ENCODE measurements at places on chromosomes 3 and 15. TPM values are rescaled to one million over a fixed set of nuclear protein-coding genes. Genes with fewer than 3 reads are reported as not detected.
A peak's percentile ranks its signal among the peaks of the same experiment; 100 is the strongest.

Gene SEC22A
- total RNA-seq, result 13.3 TPM

Gene RTP2
- not detected for total RNA-seq

GRCh38 chr15:71124937-71125790 is 9.9 kb downstream of the THSD4 start:
- no peak overlapping the region for H3K27ac ChIP-seq
- H3K27me3 ChIP-seq, result peaks cover 6% of the 10 kb centered on the region
- no peaks in the 10 kb centered on the region for H3K4me1 ChIP-seq
- no peaks in the 10 kb centered on the region for H3K36me3 ChIP-seq

Gene ATP13A4
- 4.0 TPM for total RNA-seq

DNA sequence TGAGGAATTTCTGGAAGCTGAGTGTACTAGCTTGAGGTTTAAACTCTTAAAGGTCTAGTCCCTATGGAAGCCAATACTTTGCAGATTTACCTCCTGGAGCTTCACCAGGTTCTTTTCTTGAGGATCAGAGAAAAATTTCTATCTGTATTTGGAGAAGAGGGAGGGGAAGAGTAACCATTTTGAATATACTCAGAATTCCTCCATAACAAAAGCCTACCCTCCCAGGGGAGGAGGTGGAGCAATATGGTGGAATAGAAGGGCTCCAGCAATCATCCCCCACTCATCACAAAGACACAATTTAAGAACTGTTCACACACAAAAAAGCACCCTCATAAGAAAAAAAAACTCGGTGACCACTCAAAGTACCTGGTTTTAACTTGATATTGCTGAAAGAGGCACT is 36.0 kb upstream of the PEX5L start:
- H3K4me1 ChIP-seq, result peaks cover 1% of the 10 kb centered on the region
- DNase-seq, result no peak
- H3K27me3 ChIP-seq, result peaks cover 2% of the 10 kb centered on the region
- no peak overlapping the region for H3K4me3 ChIP-seq
- H3K27ac ChIP-seq, result no peak overlapping the region
- no peaks in the 10 kb centered on the region for H3K36me3 ChIP-seq

Gene ICE2
- total RNA-seq, result 65.1 TPM

DNA sequence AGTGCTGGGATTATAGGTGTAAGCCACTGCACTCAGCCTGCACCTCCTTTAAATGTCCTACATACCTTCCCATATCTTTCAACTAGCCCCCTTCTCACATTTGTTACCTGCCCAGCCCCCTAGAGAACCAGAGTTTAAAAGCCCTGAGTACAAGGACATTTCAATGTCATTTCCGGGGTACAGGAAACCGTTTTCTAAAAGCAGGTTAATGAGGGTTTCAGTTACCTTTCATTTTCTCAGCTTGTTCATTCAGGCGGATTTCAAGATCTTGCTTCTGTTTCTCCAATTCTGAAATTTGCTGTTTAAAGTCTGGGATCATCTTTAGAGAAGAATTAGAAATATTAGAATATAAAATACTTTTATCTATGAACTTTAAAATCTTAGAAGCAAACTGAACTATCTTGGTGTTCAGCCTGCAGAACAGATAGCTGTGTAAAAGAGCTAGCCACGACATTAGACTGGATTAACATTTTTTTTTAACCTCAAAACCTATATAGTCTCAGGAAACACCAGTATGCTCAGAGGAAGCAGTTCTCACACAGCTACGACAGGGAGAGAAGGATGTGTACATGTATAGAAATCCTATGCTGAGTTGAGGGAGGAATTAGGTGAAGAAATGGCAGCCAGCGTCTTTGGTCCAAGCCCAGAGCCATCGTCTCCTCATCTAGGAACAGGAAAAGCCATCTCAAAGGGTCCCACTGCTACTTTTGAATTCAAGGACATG is 29.9 kb upstream of the GNB5 start:
- H3K4me1 ChIP-seq, result peaks cover 21% of the 10 kb centered on the region
- DNase-seq, result no peak
- no peaks in the 10 kb centered on the region for H3K27me3 ChIP-seq
- H3K4me3 ChIP-seq, result peak overlapping the region; percentile 83
- H3K36me3 ChIP-seq, result peaks cover 1% of the 10 kb centered on the region

DNA sequence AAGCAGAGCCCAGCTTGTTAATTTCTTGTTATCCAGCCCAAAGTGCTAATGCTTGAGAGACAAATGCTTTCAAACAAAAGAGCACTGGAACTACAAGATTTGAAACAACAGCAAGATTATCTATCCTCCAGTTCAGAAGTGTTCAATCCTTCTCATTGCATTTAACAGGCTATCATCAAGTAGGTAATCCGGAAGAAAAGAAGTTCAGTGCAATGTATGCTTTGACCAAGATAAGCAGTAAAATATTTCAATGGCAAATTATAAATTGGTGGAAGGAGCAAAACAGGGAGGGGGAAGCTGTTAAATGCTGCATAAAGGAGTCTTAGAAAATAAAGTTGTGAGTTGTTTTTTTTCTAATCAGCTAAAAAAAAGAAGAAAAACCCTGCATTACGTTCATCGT is 8.8 kb downstream of the LRIG1 start:
- DNase-seq, result no peak
- no peak overlapping the region for H3K27ac ChIP-seq
- peaks cover 71% of the 10 kb centered on the region for H3K4me1 ChIP-seq
- no peak overlapping the region for H3K4me3 ChIP-seq
- peaks cover 6% of the 10 kb centered on the region for H3K27me3 ChIP-seq

Gene RTP1
- total RNA-seq, result not detected

- no peaks in the 10 kb centered on the region for H3K36me3 ChIP-seq
- H3K27me3 ChIP-seq, result no peaks in the 10 kb centered on the region
- DNase-seq, result no peak
- no peaks in the 10 kb centered on the region for H3K4me1 ChIP-seq
- no peak overlapping the region for H3K4me3 ChIP-seq
Measured at GRCh38 chr3:359672-360071, 163.1 kb downstream of the CHL1 start.

DNA sequence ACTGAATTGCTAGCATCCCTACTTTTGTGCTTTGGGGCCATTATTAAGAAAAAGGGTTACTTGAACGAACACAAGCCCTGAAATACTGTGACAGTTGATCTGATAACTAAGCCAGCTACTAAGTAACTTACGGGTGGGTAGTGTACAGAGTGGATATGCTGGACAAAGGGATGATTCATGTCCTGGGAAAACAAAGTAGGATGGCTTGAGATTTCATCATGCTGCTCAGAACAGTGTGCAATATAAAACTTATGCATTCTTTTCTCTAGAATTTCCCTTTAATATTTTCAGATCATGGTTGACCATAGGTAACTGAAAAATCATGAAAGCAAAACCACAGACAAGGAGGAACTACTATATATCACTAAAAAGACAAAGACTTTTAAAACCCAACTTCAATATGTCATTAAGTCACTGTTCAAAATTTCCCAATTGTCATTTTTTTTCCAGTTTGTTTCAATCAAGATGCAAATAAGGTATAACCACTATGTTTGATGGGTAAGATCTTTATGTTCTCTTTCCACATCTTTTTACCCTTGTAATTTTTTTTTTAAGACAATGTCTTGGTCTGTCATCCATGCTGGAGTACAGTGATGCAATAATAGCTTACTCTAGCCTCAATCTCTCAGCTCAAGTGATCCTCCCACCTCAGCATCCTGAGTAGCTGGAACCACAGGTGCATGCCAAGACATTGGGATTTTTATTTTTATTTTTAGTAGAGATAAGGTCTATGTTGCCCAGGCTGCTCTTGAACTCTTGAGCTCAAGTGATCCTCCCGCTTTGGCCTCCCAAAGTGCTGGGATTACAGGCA is 67.7 kb downstream of the IFT80 start:
- no peaks in the 10 kb centered on the region for H3K4me1 ChIP-seq
- no peaks in the 10 kb centered on the region for H3K27me3 ChIP-seq
- no peak overlapping the region for H3K4me3 ChIP-seq
- H3K27ac ChIP-seq, result no peak overlapping the region
- H3K36me3 ChIP-seq, result peaks cover 3% of the 10 kb centered on the region

DNA sequence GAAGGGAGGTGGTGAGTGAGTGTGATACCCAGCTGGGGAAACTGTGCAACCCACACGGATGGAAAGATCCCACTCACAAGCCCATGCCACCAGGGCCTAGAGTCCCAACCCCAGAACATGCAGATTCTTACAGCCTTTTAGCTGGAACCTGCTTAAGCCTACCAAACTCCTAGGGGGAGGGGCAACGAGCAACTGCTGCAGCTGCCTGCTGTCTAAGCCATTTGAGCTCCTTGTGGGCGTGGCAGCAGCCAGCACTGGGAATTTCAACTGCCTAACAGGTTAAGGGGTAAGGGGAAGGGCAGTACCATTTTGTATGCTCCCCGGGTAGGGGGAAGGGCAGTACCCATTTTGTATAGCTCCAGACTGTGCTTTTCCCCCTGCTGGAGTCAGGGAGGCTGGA is 673.2 kb upstream of the BCHE start:
- H3K27me3 ChIP-seq, result no peaks in the 10 kb centered on the region
- H3K36me3 ChIP-seq, result no peaks in the 10 kb centered on the region
- DNase-seq, result no peak
- no peak overlapping the region for H3K27ac ChIP-seq
- no peaks in the 10 kb centered on the region for H3K4me1 ChIP-seq
- H3K4me3 ChIP-seq, result no peak overlapping the region

Gene RMDN3
- 36.4 TPM for total RNA-seq

- no peaks in the 10 kb centered on the region for H3K4me1 ChIP-seq
- H3K27ac ChIP-seq, result no peak overlapping the region
- no peaks in the 10 kb centered on the region for H3K36me3 ChIP-seq
- DNase-seq, result no peak
Measured at GRCh38 chr15:45842151-45842550, 207.3 kb downstream of the SQOR start.

- H3K4me3 ChIP-seq, result no peak overlapping the region
- no peak overlapping the region for H3K27ac ChIP-seq
- DNase-seq, result no peak
- no peaks in the 10 kb centered on the region for H3K4me1 ChIP-seq
- no peaks in the 10 kb centered on the region for H3K36me3 ChIP-seq
Measured at GRCh38 chr15:84391191-84391590, 155.6 kb downstream of the GOLGA6L4 start.

Gene CHRNA3
- not detected for total RNA-seq

- H3K27me3 ChIP-seq, result no peaks in the 10 kb centered on the region
- H3K36me3 ChIP-seq, result no peaks in the 10 kb centered on the region
- H3K4me3 ChIP-seq, result no peak overlapping the region
- no peak for DNase-seq
- H3K4me1 ChIP-seq, result peaks cover 6% of the 10 kb centered on the region
Measured at GRCh38 chr3:108008106-108008505, 82.7 kb downstream of the CD47 start.

- peak overlapping the region; percentile 74 for H3K4me3 ChIP-seq
- peaks cover 15% of the 10 kb centered on the region for H3K36me3 ChIP-seq
- peak overlapping the region; percentile 67 for H3K27ac ChIP-seq
- H3K27me3 ChIP-seq, result no peaks in the 10 kb centered on the region
- peaks cover 35% of the 10 kb centered on the region for H3K4me1 ChIP-seq
Measured at GRCh38 chr3:188358787-188359493, 205.0 kb downstream of the LPP start.

DNA sequence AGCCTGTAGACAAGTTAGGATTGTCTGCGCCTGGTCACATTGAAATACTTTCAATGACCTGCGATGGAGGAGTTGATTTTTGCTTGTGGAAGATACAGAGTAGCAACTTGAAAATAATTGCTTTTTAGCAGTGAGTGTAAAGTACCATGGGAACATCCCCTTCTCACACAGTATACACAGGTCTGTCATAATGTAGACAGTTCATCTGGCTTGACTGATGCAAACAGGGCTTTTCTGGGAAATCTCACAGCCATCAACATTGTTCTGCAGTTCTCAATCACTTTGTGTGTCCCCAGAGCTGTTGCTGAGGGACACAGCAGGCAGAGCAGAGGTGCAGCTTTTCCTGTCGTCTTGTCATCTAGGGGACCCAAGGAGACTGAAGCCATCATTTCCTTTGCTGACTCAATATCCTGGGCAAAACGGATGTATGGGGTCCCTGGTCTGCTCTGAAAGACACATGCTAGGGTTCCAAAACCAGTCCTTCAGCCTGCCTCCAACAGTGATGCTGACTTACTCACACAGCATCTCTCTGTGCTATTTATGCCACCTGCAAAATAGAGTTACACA is 5.3 kb upstream of the REC114 start:
- H3K4me3 ChIP-seq, result no peak overlapping the region
- DNase-seq, result no peak
- H3K4me1 ChIP-seq, result peaks cover 6% of the 10 kb centered on the region
- peaks cover 31% of the 10 kb centered on the region for H3K27me3 ChIP-seq
- H3K27ac ChIP-seq, result no peak overlapping the region
- H3K36me3 ChIP-seq, result no peaks in the 10 kb centered on the region

Gene GREM1
- total RNA-seq, result not detected

GRCh38 chr3:77234004-77234403 is 194.1 kb downstream of the ROBO2 start:
- no peaks in the 10 kb centered on the region for H3K27me3 ChIP-seq
- no peak for DNase-seq
- H3K36me3 ChIP-seq, result no peaks in the 10 kb centered on the region
- no peak overlapping the region for H3K4me3 ChIP-seq
- no peaks in the 10 kb centered on the region for H3K4me1 ChIP-seq

- H3K4me1 ChIP-seq, result no peaks in the 10 kb centered on the region
- no peak overlapping the region for H3K27ac ChIP-seq
- H3K27me3 ChIP-seq, result peaks cover 63% of the 10 kb centered on the region
Measured at GRCh38 chr15:96046620-96047240, 283.8 kb upstream of the NR2F2 start.

GRCh38 chr3:48634661-48635221 is 520 bp downstream of the SLC26A6 start:
- H3K36me3 ChIP-seq, result peaks cover 10% of the 10 kb centered on the region
- H3K27ac ChIP-seq, result peak overlapping the region; percentile 25
- peak; percentile 66 for DNase-seq
- peaks cover 13% of the 10 kb centered on the region for H3K4me1 ChIP-seq
- H3K27me3 ChIP-seq, result no peaks in the 10 kb centered on the region

DNA sequence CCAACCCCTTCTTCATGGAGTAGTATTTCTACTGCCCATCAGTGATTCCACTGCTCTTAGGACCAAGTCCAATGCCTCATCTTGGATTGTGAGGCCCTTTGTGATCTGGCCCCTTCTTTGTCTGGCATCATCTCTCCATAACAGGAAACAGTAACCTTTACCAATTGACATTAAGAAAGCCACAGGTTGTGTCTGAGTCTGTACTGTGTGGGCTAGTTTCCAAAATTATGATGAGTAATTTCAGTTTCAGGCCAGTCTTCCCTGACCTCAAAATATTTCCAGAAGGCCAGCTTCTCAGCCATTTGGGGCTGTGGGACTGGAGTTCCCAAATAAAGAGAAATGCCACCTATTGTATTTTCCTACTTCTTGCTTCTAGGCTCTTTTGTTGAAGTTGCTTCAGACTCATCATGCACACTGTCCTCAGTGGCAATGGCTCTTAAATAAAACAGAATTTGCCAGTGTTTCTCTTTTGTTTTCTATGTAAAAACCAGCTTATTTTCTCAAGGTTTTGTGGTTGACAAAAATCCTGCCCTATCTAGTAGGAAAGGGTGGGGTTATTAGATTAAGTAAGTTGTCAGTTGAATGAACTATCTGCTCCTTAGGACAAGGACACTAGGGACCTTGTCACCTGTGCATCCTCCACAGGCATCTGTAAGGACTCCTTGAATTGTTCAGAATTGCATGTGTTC is 47.0 kb upstream of the ACKR4 start:
- H3K4me3 ChIP-seq, result peak overlapping the region; percentile 23
- peaks cover 27% of the 10 kb centered on the region for H3K4me1 ChIP-seq
- no peaks in the 10 kb centered on the region for H3K27me3 ChIP-seq
- peak overlapping the region; percentile 75 for H3K27ac ChIP-seq
